ENCODE measurements at places on chromosomes 4 and X.
A peak's percentile ranks its signal among the peaks of the same experiment; 100 is the strongest.

GRCh38 chr4:118756958-118757357 is 71.8 kb downstream of the METTL14 start:
- no peak for DNase-seq

GRCh38 chrX:136193771-136194170 is 46.4 kb downstream of the FHL1 start:
- DNase-seq: no peak

DNA sequence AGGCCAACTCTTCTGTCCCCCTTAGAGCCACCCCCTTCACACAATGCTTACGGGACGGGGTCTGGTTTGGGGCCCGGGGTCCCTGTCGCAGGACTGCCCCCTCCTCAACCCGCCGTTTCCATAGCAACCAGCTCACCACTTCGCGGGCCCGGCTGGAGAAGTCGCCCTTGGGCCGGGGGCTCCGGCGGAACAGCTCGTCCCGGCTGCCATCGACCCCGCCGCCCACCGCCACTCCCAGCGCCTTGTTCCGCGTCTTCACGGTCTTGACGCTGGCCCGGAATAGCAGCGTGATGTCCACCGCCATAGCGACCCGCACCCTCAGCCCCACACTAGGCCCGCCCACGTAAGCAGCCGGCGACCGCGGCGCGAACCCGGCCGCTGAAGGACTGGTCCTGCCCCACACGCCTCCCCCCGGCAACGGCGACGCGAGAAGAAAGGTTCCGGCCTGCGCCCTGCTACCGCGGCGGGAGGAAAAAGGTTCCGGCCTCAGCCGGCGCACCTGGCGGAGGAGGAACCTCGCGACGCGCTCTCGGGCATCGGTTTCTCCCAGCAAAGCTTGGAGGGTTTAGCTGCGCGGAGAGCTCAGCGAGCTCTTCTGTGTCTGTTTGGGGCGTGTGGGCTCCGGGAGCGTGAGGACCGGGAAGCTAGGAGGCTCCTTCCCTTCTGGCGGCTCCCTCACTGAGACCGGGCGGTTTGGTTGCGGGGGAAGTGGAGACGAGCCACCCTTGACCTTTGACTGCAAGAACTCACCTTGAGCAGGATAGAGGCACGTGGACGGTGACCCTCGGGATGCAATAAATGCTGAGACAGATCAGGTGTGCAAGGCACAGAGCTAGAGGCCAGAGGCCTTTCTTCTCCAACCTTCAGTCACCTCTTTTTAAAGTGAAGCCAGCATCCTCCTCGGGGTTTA is at the start of gene STX18:
Gene STX18, minus strand, starts transcription at position 388 of the 910 bp plus-strand sequence. Its CDS starts 84 bp downstream, at position 304.
- DNase-seq: peak; percentile 76

- DNase-seq: no peak
Observed at GRCh38 chr4:113834298-113834697, 72.8 kb upstream of the CAMK2D start.

DNA sequence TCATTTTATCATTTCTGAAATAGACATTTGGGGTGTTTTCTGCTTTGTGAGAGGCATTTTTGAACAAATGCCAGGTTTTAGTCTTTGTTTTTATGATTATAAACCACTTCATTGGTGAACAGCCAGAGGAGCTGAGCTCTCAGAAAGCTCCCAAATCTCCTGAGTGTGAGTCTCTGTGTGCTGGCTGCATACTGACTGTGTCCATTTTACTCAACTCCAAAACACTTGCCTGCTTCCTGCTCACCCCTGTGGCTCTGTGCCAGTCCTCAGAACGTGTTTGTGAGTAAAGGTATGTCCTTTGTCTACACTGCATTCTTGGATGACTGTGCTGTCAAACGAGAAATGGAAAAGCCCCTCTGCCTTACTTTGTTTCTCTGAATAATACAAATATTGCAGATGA is 5.4 kb upstream of the LRAT start:
- DNase-seq: no peak

DNA sequence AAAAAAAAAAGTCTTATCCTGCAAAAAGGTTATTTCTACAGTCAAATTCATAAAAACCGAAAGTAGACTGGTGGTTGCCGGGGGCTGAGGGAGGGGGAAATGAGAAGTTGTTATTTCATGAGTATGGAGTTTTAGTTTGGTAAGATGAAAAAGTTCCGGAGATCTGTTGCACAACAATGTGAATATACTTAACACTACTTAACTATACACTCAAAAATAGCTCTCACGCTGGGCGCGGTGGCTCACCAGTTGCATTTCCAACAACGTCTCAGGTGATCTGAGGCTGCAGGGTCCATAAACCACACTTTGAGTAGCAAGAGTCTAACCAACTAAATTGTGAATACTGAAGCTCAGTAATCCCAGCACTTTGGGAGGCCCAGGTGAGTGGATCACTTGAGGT is 52.4 kb downstream of the ANOS1 start:
- no peak for DNase-seq

GRCh38 chr4:186688150-186688943 is 35.3 kb downstream of the FAT1 start:
- no peak for DNase-seq

DNA sequence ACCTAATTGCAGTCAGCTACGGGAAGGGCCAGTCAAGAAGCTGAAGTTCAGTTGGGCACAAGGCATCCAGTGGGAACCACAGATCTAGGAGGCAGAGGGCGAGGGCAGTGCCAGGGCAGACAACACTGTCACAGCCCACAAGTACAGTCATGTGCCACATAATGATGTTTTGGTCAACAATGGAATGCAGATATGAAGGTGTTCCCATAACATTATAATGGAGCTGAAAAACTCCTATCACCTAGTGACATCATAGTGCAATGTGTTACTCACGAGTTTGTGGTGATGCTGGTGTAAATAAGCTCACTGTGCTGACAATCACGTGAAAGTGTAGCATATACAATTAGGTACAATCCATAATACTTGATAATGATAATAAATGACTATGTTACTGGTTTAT is 4.5 kb upstream of the TMEM255A start:
- DNase-seq: no peak

DNA sequence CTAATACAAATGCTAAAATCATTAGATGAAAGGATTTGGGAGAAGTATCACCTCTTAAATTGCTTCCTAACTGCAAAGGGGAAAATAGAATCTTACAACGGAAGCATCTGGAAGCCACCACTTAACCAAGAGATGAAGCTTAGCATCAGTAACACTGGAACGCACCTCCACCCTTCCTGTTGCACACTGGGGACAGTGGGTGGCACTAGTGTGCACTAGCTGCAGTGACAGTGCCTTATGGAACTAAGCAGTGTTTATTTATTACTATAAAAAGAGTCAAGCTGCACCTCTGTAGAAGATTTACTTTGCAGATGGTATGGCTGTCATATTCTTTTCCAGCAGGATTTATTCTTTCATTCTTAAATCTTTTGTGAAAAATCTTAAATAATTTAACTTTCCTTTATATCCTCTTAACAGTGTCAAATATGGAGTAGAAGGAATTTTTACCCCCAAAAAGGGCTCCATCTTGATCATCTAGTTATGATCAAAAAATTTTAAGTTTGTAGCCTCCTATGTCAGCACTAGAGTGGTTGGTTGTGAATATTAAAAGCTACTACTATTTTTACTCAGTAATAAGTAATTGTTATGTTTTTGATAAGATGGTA is 76.7 kb downstream of the SCD5 start:
- DNase-seq: no peak

- DNase-seq: no peak
Observed at GRCh38 chr4:110587666-110588285, 35.1 kb downstream of the PITX2 start.

GRCh38 chr4:121049072-121049599 is 23.2 kb downstream of the NDNF start:
- DNase-seq: no peak

- DNase-seq: no peak
Observed at GRCh38 chrX:53004811-53005210, 43.8 kb upstream of the GPR173 start.

GRCh38 chr4:144090744-144091143 is 49.8 kb downstream of the GYPA start:
- DNase-seq: no peak

DNA sequence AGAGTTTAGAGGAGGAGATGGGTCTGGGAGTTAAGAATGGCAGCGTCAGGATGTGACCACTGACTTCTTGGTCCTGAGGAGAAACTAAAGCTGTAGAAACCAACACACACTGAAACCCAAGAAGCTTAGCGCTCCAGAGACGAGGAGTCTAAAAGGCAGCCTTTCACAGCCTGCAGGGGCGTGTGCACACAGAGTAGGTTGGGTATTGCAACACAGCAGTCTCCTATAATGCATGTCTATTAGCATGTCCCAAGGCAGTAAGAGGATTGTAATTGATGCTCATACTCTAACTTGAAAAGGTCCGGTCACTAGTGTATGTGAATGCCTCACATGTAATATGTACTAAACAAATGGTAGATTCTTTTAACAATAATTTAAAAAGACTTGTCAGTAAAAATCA is 57.4 kb downstream of the PTTG2 start:
- DNase-seq: no peak

- DNase-seq: no peak
Observed at GRCh38 chr4:71251261-71251660, 87.6 kb upstream of the SLC4A4 start.

GRCh38 chr4:183962419-183962818 is 57.3 kb downstream of the STOX2 start:
- no peak for DNase-seq

- DNase-seq: no peak
Observed at GRCh38 chrX:111270339-111270738, at the start of gene CAPN6. Gene CAPN6 (minus strand): TSS chrX:111270483. CDS start chrX:111263936, 6,547 bp downstream.

GRCh38 chr4:184066584-184067300 is 150.9 kb downstream of the ENPP6 start:
- DNase-seq: no peak

DNA sequence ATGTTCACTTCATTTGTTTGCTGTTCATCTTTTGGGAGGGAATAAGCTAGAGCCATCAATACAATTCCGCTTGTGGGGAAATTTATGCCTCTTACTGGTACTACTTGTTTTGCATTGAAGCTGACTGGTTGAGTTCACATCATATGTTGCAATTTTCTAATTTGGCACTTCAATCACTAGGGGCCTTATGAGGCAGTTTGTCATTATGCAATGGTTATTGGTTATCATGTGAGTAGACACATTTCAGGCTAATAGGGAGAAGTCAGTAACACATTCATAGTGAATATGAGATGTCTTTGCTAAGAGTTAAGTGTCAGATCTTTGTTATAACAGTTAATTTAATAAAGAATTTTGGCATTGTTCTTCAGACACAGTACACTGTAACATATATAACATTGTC is 5.0 kb downstream of the RPL36A start:
- DNase-seq: no peak

DNA sequence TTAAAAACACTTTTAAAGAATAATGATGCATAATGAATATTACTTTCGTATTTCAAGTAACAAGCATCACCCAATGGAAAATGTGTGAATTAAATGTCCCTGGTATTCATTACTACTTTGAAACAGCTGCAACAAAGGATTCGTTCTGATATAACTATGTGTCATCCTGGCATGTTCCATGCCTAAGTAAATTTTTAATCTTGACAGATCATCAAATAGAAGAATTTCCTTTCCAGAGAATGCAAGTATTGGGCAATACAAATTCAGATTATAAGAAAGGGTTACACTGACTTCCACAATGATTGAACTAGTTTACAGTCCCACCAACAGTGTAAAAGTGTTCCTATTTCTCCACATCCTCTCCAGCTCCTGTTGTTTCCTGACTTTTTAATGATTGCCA is 105.3 kb downstream of the SPCS3 start:
- no peak for DNase-seq

DNA sequence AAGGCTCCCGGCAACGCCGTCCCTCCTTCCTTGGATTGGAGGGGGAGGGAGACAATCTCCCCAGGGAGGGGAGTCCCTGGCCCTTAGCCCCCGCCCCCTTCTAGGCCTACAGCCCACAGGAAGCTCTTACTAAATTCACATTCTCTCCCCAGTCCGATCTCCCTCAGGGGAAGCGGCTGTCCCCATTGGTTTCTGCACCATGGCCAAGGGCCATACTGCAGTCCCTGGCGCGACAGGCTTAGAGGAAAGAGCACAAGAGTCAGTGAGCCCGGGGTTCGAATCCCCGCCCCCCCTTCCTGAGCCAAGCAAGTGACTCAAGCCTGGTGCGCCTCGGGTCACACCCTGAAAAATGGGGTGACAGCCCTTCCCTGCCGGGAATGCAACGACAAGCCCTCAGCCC is 1.1 kb downstream of the ABLIM2 start:
- DNase-seq: no peak

DNA sequence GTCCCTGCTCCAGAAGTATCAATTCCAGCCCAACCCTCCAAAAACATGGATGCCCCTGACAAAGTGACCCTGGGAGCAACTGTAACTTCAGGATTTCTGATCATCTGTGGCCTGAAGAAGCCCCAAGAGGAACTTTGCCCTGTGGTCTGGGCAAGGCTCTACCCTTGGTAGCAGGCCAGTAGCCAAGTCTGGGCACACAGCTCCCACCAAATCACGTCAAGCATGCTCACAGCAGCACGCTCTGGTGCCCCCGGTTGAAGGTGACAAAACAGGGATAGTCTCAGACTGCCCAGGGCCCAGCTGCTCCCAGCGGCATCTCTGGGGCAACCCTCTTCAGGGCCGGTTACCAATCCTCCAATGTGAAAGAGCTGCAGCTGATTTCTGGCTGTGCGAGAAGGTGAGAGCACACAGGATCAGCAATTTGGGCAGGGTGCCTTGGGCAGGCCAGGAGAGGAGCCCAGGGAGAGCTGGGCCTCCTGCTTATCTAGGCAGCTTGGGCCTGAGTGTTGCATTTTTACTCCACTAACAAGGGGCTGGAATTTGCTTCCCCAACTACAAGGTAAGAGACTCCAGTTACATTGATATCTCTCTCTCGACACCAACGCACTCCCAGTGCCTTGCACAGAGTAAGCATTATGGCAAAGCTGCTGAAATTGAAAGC is 418.1 kb downstream of the BCOR start:
- no peak for DNase-seq
